Adrenal gland (tissue), 19 donors: ENCODE measurements at places on chromosomes 7 and 10. TPM values are rescaled to one million over a fixed set of nuclear protein-coding genes. Genes with fewer than 3 reads are reported as not detected.

DNA sequence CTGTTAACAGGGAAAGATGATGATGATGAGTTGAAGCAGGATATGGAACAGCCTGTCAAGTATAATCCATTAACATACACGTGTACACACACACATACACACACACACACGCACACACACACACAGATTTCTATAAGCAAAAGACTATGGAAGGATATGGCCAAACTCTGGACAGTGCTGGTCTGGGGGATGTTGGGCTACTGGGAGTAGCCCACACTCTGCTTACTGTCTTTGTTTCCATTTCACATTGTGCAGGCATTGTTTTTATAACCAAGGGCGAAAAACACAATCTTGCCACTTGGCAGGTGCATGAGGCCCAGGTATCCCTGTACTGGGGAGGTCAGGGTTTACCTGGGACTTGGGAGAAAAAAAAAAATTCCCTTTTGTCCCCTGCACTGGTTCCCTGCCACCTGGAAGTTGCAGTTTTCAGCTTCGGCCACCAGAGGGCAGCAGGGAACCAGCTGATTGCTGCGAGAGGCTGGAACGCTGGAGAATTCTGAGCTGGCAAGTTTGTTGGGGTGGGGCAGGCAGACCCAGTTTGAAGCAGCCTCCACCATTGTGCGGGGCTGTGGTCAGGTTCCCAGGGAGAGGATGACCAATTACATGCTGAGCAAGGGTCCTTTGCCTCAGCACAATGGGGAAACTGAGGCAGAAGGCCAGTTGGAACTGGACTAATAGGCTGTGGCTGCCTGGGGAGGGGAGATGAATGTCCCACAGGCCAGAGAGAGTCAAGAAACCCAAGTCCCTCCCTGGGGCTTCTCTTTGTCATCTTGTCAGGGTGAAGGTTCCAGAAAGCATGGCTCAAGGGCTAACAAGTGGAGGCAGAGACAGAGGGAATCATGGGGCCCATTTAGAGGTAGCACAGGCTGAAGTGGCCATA is 27.3 kb downstream of the PPIF start:
- DNase-seq = peak; percentile 90

The C7orf57 gene
- total RNA-seq = not detected

DNA sequence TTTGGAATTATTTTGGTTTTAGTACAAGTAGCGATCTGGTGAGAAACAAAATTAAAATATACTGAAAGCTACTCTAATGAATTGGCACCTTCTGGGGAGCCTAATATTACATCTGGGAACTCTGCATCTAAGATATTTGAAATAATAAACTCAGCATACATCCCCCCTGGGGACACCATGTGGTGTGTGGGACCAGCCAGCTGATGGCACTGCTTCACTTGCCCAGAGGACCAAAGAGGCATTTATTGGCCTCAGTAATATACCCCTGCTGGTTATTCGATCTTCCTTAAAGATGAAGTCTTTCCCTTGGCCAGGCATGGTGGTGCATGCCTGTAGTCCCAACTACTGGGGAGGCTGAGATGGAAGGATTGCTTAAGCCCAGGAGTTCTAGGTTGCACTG is 195.1 kb upstream of the AUTS2 start:
- no peak for DNase-seq

GRCh38 chr10:88270061-88270808 is 312.9 kb downstream of the RNLS start:
- DNase-seq = no peak

DNA sequence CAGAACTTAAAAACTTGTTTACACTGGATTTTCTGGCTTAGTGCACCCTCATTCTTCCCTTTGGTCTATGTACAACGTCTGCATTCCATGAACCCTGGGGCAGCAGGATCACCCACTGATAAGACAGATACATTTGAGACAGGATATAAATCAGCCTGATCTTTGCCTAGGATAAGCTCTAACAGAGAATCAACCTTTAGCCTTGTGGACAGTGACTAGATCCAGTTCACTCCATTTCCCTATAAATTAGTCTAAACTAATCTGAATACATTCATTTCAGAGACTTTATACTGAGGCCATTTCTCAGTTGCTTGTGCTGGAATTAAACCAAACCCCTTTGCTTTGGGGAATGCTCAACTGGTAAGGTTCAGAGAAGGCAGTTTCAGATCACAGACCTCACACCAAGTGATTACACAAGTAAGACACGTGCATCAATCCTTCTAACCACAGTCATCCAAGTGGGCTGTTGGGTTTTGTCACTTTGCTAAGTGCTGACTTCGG is 639.8 kb upstream of the FZD8 start:
- DNase-seq = no peak

DNA sequence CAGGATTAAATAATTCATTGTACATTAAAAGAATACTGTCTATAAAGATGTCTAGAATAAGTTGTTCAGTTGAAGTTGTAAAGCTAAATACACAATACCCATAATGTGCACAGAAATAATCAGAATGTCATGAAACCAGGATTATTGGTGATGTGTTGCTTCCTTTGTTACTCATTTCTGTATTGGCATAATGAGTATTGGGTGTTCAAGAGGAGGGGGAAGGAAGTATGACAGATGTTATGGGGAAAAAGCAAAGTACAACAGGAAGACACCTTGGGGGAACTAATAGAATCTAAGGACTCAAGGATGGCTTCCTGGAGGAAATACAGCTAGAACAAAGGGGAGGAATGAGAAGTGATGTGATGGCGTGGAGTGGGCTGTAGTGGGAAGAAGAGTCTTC is 15.0 kb downstream of the ANKRD1 start:
- no peak for DNase-seq

- DNase-seq = no peak
Observed at GRCh38 chr10:71280825-71281224, 38.2 kb upstream of the SLC29A3 start.

DNA sequence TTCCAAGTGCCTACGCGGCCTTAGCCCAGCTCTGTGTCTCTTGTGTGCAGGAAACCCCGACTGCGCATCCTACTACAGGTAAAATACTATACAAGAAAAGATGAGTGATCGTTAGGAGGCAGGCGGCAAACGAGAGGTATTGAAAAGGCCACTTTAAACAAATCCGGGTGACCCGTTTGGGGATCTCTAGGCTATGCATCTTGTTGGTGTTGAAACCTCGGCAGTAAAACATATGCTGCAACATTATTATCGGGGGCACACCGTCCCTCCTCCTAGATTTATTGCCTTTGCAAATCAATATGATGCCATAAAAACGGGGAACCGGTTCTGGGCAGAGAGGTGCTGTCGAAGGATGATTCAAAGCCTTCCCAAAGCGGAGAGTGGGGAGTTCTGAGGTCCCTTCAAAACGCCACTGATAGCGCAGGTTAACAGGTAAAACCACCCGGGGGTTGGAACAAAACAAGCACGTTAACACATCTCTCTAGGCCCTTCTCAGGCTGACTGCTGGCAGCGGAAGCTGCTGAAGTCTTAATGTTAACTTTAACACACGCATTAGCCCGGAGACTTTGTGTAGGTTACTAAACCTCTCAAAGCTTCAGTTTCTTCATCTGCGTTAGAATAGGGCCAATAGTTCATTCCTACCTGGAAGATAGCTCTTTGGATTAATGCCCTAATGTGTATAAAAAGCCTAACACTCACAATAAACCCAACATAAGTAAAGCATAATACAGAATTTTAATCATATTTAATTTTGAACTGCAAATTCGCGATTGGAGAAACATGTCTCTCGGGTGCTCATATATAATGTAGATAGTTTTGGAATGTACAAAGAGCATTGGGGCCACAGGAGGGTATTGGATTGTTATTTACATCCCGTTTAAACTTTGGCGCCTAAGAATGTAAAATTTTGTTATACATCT is 2.6 kb upstream of the TBX20 start:
- DNase-seq = no peak

DNA sequence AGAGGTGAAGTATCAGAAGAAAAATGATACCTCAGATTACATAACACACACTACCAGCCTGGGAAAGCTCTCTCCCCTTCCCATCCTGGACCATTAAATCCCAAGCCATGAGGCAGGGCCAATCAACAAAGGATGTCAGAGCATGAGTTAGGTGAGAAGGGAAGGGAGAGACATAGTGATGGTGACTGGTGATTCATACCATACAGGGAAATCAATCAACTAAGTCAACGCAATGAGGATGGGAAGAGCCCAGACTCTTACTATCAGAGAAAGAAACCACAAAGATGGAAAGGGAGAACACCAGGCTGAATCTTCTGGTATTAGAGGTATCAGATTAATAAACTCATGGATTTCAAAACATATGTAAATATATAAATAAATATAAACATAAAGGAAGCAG is 185.4 kb downstream of the KMT2E start:
- DNase-seq = no peak

The COPG2 gene
- total RNA-seq = 30.7 TPM

GRCh38 chr7:41779918-41780317 is 77.0 kb upstream of the INHBA start:
- no peak for DNase-seq

GRCh38 chr7:158032561-158033115 is 555.0 kb downstream of the PTPRN2 start:
- DNase-seq = no peak

GRCh38 chr10:1515121-1515779 is 222.1 kb downstream of the ADARB2 start:
- no peak for DNase-seq
